ENCODE measurements at places on chromosomes 2 and 18. TPM values are rescaled to one million over a fixed set of nuclear protein-coding genes. Genes with fewer than 3 reads are reported as not detected.

DNA sequence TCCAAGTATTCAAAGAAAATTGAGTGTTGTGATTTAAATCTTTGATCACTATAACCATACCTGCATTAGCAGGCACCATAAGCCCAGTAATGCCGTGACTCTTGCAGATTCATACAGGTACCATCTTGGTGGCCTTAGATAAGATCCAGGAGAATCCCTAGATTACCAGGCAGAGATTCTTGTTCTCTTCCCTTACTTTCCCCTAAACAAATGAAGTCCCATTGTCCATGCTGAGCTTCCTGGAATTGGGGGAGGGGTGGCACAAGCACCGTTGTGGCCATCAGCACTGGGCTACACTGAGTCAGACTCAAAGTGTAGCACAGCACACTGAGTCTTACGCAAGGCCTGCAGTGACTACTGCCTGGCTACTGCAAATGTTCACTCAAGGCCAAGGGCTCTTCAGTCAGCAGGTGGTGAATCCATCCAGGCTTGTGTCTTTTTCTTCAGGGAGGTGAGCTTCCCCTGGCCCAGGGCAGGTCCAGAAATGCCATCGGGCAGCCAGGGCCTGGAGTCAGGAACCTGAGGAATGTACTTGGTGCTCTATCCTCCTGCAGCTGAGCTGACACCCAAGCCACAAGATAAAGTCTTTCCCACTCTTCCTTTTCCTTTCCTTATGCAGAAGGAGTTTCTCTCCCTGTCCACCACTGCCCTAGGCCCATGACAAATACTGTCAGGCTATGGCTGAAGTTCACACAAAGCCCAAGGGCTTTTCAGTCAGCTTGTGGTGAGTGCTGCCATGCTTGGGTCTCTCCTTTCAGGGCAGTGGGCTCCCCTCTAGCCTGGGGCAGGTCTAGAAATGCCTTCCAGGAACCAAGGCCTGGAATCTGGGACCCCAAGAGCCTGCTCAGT lies 52.6 kb downstream of the CD28 start:
- no peak for DNase-seq

DNA sequence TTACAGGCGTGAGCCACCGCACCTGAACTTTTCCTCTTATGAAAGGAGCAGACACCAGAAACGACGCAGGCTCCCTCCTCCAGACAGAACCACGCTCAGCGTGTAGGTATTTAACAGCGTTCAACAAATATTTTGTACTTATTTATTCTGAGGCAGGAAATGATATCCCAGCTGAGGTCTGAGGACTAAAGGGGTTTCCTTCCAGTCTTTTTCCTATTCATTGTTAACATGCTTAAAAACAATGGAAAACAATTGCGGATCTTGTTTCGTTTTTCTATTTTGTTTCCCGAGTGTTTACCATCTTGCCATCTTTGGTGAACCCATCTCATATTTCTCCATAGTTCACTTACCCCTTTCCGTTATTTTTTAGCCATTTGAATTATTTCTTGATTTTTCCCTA lies 43.7 kb upstream of the FOSL2 start:
- no peak for DNase-seq

DNA sequence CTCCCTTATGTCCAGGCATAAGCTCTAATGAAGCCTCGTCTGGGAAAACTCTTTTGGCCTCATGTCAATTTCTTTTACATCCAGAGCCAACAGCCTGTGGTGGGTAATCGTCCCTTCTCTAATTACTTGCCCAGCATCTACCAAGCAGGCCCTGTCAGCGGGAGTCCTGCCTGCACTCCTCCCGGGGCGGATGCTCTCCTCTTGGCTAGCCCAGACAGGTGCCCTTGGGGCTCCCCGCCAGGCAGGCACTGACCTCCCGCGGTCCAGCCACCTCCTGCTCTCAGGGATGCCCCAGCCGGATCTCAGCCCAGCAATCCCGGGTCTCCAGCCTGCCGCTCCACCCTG lies 74.2 kb downstream of the NCAPH start:
- DNase-seq = no peak

DNA sequence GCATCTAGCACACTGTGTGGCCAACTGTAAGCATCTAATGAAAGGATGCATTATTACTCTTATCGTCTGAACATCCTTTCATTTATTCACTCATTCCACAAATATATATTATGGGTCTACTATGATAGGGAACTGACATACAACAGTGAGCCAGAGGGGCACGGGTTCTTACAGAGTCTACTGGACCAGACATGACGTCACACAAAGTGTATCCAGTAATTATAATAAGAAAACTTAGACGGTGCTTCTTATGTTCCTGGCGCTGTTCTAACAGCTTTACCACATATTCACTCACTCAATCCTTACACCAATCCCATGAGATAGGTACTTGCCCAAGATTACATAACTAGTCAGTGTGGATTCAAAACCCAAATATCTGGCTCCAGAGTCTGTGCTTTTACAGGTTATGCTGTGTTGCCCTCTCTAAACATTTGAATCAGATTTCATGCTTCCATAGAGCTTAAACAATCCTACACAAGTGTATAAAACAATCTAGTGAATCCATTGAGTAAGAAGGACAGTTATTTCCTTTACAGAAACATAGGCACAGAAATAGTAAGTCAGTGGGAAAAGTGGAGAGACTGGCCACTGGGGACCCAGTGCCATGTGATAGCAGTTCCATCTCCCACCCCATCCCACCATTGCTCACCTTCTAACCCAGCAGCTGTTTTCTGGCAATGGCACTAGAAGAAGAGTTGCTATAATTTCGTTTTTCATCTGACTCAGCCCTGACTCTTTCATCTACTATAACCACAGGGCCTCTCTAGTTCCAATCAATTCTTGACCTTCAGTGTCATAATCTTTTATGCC lies 24.2 kb upstream of the ARL5A start:
- peak; percentile 14 for DNase-seq

SEMA4F gene
- 7.6 TPM for total RNA-seq

HEATR5B gene
- total RNA-seq = 5.8 TPM

Data from Caki2 (cell line).